ENCODE measurements at places on chromosomes 3 and 15.

- DNase-seq: no peak
Measured at GRCh38 chr3:53113293-53114010, 16.8 kb downstream of the RFT1 start.

DNA sequence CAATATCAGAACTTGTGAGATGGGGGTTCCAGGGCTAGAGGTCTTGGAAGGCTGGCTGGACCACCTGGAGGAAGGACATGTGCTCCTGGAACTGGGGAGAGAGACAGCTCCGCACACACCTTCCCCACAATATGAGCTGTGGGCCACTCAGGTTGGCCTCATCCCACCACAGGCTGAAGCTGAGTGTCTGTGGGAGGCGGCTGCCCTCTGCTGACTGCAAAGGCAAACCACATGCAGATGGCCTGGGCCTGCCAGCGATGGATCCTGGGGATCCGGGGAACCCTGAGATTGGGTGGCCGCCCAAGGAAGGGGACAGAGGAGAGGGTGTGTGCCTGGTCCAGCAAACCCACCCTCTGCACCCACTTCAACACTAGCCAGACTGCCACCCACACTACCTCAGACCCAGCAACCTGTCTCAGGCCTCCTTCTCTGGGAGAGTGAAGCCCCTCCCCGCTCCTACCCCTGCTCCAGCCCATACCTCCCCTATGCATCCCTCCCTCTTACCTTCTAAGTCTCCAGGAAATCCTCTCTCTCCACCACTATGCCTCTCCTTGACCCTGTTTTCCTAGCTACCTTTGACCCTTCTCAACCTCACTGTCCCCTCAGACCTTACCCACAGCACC lies 44.8 kb downstream of the CYP11A1 start:
- DNase-seq: peak; percentile 86

GRCh38 chr3:170320461-170321121 lies 36.9 kb upstream of the SKIL start:
- DNase-seq: no peak

DNA sequence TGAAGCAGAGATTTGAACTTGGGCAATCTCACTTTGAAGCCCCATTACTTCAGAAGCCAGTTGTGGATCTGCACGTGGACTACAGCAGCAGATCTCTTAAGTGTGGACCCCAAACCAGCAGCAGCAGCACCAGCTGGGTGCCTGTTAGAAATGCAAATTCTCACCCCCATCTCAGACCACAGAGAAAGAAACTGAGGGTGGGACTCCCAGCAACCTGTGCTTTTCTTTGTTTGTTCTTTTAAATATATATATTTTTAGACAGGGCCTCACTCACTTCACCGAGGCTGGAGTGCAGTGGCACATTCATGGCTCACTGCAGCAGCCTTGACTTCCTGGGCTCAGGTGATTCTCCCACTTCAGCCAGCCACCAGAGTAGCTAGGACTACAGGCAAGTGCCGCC lies 53.2 kb downstream of the SLTM start:
- DNase-seq: no peak

- DNase-seq: no peak
Measured at GRCh38 chr3:45765266-45765851, 31.0 kb downstream of the SLC6A20 start.

GRCh38 chr15:92079047-92079446 lies 225.5 kb downstream of the SLCO3A1 start:
- no peak for DNase-seq

- peak; percentile 23 for DNase-seq
Measured at GRCh38 chr3:159765030-159765859, 223.4 kb upstream of the IL12A start.

DNA sequence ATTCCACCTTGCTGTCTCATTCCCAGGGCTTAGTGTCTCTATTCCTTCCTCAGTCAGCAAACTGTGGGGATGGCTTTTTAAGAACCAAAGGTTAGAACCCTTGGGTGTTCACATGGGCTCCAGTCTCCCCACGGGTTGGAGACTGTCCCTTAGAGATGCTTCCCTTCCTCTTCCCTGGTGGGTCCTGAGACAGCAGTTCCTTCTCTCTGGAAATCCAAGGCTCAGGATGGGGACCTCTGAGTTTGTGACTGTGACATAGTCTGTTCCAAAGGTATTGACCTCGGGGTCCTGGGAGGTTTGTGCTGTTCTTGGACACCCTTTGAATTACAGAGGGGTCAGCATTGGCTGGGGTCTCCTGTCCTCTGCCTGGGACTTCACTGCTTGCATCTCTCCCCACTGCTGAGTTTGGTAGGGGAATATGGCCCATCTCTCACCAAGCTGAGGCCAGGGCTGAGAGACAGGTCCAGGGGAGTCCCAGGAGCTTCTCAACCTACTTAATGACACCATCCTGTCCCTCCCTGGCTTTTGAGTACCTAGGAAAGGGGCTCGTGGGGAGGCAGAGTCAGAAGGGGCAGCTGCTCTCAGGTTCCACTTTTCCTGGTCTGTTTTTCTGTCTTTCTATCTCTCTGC lies 1.5 kb downstream of the GRM2 start:
- no peak for DNase-seq

DNA sequence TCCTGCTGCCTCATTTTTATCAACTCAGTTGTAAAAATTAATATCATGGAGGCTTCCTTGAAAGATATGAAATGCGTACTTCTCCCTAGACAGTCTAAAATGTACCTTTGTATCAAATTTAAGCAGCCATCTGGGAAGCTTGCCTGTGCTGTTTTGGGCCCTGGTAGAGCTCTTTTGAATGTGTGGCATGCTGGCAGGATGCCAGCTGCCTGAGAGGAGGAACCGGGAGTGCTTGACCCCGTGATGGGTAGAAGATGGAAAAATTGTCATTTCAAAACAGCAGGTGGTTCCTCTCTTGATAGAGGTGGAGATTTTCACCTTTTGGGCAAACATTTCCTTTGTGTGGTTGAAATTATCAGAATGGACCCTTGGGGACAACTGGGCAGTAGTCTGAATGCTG lies 245.3 kb downstream of the RPLP1 start:
- no peak for DNase-seq

GRCh38 chr3:37997342-37997741 lies 6.8 kb downstream of the VILL start:
- no peak for DNase-seq

GRCh38 chr15:91891788-91892345 lies 38.4 kb downstream of the SLCO3A1 start:
- DNase-seq: no peak

GRCh38 chr3:39065197-39065596 lies 13.4 kb downstream of the WDR48 start:
- DNase-seq: peak; percentile 54

DNA sequence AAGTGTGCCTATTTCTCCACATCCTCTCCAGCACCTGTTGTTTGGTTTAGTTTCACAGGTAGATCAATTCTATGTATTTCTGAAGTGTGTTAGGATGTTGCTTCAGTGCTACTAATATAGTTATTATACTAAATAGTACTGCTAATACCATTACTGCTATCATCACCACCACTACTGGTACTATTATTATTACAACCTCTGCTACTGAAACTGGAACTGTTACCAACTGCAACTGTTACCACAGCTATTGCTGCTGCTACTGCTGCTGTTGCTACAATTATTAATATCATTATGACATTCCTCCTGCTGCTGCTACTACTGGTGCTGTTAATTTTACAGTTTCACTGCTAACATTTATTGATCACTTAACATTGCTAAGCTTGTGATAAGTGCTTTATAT lies 8.3 kb upstream of the LMOD3 start:
- DNase-seq: no peak

GRCh38 chr3:30042916-30043555 lies 563.4 kb upstream of the TGFBR2 start:
- DNase-seq: no peak

GRCh38 chr15:69513986-69514385 lies 61.4 kb downstream of the RPLP1 start:
- DNase-seq: no peak

DNA sequence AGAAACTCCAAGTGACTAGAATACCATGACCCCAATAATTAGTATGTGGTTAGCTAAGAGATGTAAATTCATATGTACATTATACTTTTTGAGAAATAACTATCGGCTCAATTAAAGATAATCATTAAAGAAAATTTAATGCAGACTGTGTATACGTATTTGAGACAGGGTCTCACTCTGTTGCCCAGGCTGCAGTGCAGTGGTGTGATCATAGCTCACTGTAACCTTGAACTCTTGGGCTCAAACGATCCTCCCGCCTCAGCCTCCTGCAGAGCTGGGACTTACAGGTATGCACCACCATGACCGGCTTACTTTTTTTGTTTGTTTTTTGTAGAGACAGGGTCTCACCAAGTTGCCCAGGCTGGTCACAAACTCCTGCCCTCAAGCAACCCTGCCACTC lies 8.7 kb upstream of the CSTA start:
- no peak for DNase-seq

DNA sequence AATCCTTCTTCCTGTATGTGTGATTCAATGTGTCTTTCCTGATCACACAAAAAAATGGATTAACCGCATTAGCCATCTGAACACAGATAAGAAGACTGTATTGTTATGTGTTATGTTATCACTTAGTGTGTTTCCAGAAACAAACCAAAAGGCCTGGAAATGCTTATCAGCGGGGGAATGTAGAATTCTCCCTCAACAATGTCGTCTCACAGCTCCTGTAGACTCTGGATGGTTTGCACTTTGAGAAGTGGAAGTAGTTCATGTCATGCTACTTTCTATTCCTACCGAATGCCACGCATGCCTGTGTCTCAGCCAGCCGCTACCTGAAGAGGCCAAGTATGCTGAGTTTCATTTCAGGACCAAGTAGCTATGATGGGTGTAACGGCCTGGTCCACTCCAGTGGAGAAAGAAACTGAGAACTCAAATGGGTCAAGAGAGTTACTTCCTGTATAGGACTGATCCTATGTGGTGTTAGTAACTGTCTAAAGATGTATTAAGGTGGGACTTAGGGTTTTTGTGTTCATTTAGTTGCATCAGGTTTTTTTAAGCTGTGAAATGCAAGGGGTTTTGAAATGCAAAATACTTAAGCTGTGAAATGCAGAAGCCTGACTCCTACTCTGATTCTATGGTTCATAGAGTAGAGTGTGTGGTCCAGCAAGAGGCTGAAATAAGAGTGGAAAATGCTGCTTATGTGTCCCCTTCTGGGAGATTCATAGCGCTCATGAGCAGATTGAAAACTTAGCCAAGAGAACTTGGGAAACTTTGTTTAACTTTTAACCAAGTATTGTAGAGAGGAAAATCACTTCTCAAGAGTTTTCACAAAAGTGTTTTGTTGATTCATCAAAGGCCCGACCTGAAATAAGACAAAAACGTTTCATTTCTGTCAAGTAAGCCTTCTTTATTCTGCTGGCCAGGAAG lies 118.5 kb upstream of the LMOD3 start:
- DNase-seq: peak; percentile 15

GRCh38 chr15:100297812-100298211 lies 44.0 kb downstream of the ADAMTS17 start:
- no peak for DNase-seq

DNA sequence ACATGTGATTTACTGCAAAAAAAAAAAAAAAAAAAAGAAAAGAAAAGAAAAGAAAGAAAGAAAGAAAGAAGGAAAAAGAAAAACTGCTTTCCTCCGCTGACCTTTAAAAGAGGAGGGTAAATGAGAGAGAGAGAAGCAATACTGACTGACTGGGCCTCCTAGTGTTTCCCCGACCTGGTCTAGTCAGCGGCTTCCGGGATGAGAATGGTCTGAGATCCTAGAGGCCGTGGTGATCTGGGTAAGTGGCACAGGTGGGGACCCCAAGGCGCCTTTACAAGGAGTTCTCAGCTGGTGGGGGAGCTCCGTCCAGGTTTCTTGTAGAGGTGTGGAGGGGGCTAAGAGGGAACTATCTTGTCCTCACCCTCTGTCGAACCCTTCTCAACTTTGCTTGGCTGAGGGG lies 223.1 kb downstream of the MEIS2 start:
- no peak for DNase-seq

DNA sequence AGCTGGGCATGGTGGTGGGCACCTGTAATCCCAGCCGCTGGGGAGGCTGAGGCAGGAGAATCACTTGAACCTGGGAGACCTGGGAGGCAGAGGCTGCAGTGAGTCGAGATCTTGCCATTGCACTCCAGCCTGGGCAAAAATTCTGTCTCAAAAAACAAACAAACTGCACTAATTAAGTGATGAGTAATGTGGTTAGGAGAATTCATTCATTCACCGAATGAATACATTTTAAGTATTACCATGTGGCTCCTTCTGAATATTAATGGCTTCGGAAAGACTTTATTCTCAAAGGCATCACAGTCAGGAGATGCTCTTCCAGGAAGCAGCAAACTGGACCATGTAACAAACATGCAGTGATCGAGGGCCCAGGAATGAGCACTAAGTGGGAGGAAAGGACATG lies 23.6 kb downstream of the SPTSSB start:
- no peak for DNase-seq

DNA sequence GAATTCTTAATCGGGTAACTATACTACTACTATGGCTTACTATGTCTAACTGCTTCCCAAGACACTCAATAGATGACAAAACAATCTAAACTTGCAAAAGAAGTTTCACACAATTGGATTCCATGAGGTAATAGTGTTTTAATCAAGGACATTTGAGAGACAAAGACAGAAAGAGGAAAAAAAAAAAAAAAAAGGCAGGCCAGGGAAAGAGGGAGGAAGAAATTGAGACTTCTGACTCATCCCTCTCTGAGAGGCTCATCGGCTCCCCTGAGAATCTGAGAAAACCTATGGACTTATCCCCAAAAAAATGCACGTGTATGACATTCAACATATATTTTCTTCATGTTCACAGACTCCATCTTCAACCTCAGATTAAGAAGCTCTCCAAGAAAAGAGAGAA lies 61.0 kb downstream of the SCAPER start:
- no peak for DNase-seq

GRCh38 chr15:64019764-64020163 lies 26.5 kb downstream of the DAPK2 start:
- DNase-seq: no peak

DNA sequence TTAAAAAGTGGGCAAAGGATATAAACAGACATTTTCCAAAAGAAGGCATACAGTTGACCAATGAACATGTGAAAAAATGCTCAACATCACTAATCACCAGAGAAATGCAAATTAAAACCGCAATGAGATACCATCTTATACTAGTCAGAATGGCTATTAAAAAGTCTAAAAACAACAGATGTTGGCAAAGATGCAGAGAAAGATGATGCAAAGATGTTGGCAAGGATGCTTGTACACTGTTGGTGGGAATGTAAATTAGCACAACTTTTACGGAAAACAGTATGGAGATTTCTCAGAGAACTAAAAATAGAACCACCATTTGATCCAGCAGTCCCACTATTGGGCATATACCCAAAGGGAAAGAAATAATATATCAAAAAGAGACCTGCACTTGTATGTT lies 53.5 kb downstream of the TLNRD1 start:
- no peak for DNase-seq

- peak; percentile 20 for DNase-seq
Measured at GRCh38 chr15:94582368-94582767, 351.0 kb downstream of the MCTP2 start.
